A549 treated with CpdA at 1 μM for 4 hours (cell line): ENCODE measurements at places on chromosomes 2 and 18. TPM values are rescaled to one million over a fixed set of nuclear protein-coding genes. Genes with fewer than 3 reads are reported as not detected.

The C2orf80 gene
- not detected in 5 replicates for total RNA-seq

The PSME4 gene
- 37.3 to 45.7 TPM (median 43.4 TPM) in 5 replicates for total RNA-seq

The C1QL2 gene
- 0.09 to 0.18 TPM (median 0.11 TPM) in 4 of 5 replicates, not detected in the other for total RNA-seq

The MFSD2B gene
- 0.14 to 0.84 TPM (median 0.37 TPM) in 5 replicates for total RNA-seq

The SLC16A14 gene
- total RNA-seq: 0.83 to 1.5 TPM (median 1.2 TPM) in 5 replicates

The ANKRD29 gene
- total RNA-seq: 11.8 to 15.5 TPM (median 13.5 TPM) in 5 replicates

The XIRP2 gene
- total RNA-seq: not detected in 5 replicates
